T-helper 2 cell (primary cell): ENCODE measurements at places on chromosomes 12 and 14.

DNA sequence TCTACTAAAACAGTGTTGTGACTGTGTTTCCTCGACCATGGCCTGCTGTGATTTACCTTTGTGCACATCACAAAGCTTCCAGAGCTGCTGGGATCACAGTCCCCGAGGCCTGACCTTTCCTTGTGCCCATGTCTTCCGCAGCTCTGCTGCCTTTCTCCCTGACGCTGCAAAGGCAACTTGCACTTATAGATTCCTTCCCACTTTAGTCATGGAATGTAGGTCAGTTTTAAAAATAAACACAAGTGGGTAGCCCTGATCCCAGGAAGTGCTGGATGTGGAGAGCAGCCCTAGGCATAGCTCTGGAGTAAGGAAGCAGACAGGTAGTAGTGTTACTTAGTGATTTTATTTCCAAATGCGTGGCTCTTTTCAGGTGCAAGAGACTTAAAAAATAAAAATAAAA, 825.7 kb downstream of the AACS start:
- no peak for DNase-seq

DNA sequence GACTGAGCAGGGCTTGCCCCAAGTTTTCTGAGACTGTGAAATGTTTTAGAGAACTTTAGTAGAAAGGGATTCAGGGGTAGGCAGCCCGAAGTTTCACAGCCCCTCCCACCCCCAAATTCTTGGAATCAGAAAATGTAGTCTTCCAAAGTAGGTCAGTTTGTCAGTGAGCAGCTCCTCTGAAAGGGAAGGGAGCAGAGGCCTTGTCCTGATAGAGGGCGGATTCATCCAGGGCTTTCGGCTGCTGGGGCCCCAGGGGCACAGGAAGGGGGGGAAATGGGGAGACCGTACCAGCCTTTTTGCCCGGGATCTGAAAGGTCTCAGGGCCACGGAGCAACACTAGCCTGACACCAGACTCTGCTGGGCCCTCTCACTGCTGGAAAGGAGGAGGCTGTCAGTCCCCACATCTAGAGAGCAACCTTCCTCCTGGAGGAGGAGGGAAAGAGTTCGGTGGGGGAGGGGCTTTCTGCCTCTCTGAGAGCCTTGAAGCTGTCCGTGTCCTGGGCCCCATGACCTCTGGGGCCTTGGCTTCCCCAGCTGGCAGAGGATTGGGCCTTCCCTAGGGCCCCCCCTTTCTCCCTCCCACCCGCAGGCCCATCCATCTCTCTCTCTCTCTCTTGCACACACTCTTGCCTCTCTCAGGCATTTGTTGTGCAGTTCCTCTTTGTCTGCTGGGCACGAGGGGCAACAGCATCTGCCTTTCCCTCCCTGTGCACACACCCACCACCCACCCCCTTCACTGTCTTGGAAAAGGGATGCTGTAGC, at the start of gene IKZF4:
TSS of gene IKZF4 (plus strand) at position 621 of the 762 bp plus-strand sequence. CDS start 451 bp downstream, outside the sequence.
- DNase-seq: no peak

GRCh38 chr14:104274806-104275205, 136.4 kb downstream of the KIF26A start:
- DNase-seq: no peak

DNA sequence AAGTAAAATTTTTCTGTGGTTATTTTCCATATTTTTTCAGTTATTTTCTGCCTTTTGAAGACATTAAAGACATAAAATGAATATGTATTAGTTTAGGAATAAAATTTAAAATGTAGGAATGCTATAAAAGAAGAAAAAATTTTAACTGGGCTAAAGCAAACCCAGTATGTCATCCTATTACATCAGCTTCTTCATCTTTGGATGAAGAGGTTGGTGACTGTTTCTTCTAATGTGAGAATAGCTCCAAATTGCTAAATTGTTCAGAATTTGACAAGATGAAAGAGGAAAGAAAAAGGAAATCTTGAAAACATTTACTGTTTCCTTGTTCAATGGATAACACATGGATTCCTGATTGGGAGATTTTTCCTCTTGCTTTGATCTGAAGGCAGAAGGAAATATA, 52.7 kb upstream of the PZP start:
- DNase-seq: no peak
